GM04503 (cell line): ENCODE measurements at places on chromosomes 7 and 10.

- no peak for DNase-seq
These were observed 41.8 kb downstream of the LCOR start for GRCh38 chr10:96873756-96874467.

DNA sequence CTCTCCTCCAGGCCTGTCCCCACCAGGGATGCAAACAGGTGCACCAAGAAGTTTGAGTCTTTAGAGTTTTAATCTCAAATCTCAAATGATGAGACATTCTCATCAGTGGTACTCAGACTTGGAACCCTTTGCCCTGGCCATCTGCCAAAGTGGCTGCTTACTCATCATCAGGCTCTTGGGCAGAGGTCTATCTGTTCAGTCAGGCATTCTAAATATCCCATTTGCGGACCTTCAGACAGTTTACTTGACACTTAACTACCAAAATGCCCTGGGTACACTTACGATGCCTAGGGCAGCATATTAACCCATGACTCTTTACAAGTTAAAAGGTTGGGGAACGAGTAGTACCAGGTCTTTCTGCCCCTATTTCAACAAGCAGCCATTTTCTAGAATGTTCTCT, 61.2 kb upstream of the YAE1 start:
- no peak for DNase-seq

GRCh38 chr10:75665707-75666106, 234.3 kb downstream of the LRMDA start:
- no peak for DNase-seq

GRCh38 chr7:131633342-131633843, 77.0 kb upstream of the PODXL start:
- DNase-seq, result peak; percentile 65

DNA sequence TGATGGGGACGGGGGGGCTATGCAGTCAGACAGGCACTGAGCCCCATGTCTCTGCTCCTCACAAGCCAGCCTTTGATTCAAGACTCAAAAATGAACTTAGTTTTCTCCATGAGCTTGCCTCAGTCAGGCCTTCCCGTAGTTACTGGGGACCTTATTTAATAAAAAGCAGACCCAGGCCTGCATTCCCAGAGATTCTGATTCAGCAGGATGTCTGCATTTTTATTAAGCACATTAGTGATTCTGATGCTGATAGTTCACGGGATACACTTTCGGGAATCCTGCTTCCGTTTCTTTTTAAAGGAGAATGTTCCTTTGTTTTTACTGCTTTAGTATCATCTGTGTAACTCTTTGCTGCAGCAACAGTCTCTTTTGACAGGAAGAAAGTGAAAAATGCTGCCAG, 28.3 kb upstream of the PLPP4 start:
- no peak for DNase-seq

DNA sequence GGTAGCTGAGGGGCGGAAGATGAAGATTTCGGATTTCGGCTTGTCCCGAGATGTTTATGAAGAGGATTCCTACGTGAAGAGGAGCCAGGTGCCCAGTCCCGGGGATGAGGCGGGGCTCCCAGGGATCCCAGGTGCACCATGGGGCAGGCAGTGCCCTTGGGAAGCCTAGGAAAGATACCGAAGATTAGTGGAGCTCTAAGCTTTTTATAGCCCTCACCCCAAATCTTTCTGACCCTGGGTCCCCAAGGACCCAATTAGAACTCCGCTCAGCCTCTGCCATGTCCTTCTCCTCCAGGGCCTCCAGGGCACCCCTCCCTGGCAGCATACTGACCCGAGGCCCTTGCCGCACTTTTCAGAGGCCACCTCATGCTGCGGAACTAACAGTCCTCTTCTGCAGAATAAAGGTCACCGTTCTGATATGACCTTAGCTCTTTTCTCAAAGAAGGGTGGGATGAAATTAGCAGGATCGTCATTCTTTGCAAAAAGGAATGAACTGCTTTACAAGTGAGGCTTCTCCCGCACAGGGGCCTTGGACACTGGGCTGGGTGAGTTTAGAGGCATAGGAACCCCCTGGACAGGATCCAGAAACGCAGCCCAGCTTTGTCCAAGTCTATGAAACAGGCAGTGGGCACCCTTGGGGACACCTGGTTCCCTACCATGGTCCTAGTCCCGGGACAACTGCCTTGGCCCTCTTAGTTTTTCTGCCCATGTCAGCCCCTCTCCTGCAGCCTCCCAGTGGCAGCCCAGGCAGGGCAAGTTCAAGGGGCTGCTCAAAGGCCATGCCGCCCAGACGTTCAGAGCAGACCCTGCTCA, 17.9 kb upstream of the CSGALNACT2 start:
- DNase-seq, result no peak

GRCh38 chr10:55870186-55870585, 490.9 kb downstream of the ZWINT start:
- DNase-seq, result no peak

DNA sequence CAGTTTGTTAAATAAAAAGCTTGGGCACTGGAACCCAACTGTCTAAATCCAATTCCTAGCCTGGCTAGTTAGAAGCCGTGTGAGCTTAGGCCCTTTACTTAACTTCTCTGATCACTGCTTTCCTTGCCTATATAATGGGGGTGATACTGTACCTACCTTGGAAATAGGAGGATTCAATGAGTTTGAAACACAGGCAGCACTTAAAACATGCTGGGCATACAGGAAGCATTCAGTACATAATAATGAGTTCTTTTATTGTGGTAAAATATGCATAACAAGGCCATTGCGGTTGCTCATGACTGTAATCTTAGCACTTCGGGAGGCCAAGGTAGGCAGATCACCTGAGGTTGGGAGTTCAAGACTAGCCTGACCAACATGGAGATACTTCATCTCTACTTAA, 47.4 kb upstream of the SEPHS1 start:
- DNase-seq, result no peak

- DNase-seq, result no peak
These were observed 17.5 kb downstream of the PWWP2B start for GRCh38 chr10:132414402-132415016.

GRCh38 chr10:133034762-133035161, 53.0 kb upstream of the ADGRA1 start:
- DNase-seq, result no peak

DNA sequence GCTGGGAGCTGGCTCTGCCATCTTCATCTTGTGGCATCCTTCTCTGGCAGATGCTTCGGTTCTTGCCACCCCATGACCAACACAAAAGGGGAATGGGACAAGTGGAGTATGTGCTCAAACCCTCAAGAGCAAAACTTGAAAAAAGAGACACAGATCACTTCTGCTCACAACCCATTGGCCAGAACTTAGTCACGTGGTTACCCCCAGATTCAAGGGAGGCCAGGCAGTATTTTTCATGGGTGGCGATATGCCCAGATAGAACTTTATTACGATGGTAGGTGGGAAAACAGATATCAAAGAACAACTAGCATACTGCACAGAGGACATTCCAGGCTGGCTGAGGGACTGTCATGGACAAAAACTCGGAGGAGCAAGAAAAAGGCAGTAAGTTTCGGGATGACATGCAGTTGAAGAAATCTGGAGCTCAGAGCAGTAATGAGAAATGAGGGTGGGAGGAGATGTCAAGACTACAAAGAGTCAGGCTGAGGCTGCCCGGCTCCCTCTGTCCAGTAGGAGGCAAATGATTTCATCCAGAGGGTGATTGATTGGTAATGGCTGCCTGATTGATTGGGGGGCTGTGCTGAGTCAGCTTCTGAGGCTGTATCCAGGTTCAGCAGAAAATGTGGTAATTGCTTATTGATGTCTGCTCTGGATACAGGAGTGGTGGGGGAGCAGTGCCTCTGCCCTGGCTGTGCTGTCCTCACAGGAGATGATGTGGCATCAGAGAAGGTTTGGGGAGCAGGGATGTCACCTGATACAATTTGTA, 25.3 kb downstream of the COL13A1 start:
- DNase-seq, result no peak

DNA sequence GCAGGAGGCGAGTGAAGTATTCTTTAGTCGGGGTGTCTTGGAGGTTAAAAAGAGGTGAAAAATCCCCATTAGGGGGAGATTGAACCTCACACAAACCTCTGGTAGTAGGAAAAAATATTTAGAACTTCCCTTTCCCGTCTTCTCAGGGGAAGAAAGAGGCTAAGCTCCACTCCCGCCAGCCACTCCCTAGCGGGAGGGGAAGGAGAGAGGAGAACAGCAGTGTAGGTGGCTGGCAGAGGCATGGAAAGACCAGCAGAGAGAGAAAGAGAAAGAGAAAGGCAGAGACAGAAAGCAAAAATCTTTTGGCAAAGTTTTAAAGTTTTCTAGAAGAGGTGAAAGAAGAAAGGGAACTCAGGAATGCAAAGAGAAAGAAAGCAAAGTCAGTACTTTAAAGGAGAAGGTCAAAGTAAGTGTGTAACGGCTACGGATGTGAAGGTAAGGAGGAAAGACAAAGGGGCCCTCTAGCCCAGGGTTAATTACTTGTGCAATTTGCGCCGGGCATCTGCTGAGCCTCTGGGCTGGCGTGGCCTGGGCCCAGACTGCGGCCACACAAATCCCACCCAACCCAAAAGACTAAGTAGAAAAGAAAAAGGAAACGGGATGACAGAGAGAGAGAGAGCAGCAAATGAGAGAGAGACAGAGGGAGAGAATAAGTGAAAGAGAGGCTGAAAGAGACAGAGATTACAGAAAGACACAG, 72.3 kb upstream of the ZNF746 start:
- no peak for DNase-seq

DNA sequence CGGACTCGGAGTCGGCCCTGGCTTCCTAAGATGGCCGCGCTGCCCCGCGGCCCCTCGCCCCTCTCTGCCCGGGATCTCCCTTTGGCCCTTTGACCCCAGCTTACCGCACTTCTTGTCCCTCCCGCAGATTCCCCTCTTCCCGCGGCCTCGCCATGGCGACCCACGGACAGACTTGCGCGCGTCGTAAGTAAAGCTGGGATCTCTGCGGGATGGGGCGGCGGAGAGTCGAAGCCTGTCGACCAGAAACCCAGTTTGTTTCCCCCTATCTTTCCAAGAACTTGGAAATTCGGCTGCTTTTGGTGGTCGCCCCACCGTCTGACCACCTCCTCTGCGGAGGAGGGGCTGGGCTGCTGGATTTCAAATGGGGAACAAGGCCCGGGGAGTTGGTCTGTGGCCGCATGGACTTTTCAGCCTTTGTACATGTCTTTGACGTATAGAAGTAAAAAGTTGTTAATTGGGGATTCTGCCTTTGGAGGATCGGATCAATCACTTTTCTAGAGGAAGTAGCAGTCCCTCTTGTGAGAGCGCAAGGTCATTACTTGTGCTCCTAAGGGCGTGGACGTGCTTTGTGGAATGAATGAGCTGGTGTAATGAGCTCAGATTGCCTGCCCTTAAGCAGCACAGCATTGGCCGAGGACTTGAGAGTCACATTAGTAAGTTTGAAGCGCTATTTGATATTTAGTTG, 553 bp downstream of the VDAC2 start:
- no peak for DNase-seq

DNA sequence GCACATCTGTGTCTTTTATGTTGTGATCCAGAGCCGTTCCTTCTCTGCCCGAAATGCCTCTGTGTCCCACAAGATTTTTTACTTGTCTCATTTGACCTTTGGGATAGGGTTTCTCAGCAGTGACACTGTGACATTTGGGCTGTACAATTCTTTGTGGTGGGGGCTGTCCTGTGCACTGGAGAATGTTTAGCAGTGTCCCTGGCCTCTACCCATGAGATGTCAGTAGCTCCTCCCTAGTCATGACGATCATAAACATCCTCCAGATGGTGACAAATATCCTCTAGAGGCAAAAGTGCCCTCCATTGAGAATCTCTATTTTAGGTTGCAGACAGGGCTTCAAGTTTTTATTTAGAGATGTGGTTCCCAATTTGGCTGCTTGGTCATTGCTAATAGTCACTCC, 91.3 kb downstream of the PPP1R17 start:
- DNase-seq, result no peak

- no peak for DNase-seq
These were observed 591 bp downstream of the BZW2 start for GRCh38 chr7:16646472-16647072.

GRCh38 chr10:14022052-14022451, 308.7 kb downstream of the FRMD4A start:
- no peak for DNase-seq

GRCh38 chr7:45055594-45056219, 33.1 kb downstream of the NACAD start:
- no peak for DNase-seq

DNA sequence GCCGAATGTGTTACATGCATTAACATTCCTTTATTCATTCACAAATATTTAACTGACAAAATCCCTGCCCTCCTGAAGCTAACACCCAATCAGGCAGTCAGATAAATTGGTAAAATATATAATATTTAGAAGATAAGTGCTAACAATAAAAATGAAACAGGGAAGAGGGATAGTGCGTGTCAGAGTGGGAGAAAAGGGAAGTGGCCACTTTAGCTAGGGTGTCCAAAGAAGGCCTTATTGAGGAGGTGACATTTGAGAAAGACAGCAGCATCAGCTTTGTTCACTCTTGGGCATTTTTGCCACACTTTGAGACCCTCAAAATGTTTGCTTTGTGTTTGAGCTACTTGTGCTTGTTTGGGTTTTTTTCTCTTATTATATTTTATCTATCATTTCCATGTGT, 317.8 kb downstream of the SNX13 start:
- no peak for DNase-seq

DNA sequence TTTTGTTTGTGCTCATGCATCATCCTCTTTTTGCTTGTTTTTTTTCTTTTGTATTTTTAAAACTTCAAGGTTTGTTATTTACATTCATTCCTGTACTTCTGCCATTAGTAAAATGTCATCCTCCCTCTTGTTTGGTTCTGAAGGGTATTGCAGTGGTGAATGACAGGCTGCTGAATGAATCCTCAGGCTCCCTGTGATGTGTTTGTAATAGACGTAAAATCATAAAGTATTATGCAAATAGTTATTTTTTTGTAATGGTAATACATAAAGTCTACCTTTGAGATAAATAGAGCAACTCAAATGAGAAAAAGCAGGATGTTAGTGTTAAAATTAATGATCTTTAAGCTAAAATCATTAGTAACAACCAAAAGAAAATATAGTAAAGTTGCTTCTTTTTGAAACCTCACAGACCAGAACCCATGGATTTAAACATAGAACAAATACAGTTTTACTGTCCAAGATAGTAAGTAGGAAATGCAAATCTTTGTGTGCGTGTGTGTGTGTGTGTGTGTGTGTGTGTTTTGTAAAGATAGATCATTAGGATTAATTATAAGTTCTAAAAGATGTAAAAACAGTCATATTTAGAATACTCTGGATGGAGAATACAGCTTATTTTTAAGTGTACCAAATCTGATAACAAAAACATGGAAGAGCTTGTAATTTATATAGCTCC, 4.5 kb downstream of the GLCCI1 start:
- no peak for DNase-seq

GRCh38 chr7:101935521-101936141, 118.2 kb downstream of the CUX1 start:
- no peak for DNase-seq

- DNase-seq, result no peak
These were observed 15.5 kb upstream of the STEAP4 start for GRCh38 chr7:88322151-88322550.
